ENCODE measurements at places on chromosomes 7 and 10.

GRCh38 chr10:121709675-121710073 lies 111.4 kb upstream of the FGFR2 start:
- no peak for DNase-seq

GRCh38 chr10:44991571-44991970 lies 9.2 kb upstream of the ZNF22 start:
- DNase-seq, result no peak

DNA sequence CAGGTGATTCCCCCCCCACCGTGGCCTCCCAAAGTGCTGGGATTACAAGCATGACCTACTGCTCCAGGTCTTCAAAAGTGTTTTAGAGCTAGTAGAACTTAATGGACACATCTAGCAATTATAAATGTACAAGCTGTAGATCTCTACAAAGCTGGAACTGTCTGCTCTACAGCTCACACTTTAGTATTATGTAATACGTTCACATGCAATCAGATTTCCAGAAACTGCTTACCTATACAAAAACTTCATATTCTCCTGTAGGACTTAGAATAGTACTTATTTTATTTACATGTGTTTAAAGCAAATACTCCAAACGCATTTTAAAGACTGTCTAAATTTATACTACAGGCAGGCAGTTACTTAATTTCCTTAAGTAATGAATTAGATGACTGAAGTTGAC lies 39.2 kb upstream of the ASL start:
- no peak for DNase-seq

DNA sequence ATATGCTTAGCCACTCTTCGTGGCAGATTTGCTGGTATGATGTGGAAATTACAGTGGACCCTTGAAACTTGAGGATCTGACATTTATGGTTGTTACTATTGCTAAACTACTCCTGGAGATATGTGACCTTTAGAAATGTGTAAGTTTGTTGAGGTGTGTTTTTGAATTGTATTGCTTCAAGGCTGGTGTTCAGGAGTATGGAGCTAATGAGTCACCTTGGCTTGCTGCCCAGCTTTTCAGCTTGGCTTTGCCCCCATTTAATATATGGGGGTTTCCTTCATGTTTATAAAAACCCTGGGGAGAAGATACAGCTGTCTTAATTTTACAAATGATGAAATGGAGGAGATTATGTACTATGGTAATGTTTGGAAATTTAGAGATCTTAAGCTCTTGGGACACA lies 11.6 kb downstream of the HBP1 start:
- no peak for DNase-seq

DNA sequence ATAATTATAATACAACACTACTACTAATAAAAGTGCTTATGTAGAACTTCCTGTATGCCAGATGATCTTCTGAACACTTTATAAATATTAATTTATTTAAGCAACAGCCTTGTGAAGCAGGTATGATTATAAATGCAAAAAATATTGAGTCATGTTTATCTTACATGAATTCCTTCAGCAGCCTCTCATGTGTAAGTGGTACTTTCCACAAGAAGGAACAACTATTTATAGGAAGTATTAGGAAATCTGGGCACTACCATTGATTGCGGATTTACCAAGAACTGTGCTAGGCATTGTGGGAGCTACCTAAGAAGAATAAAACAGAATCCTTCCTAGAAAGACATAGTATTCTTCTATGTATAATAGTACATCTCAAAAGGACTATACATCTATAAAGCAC lies 10.7 kb upstream of the STEAP4 start:
- no peak for DNase-seq

DNA sequence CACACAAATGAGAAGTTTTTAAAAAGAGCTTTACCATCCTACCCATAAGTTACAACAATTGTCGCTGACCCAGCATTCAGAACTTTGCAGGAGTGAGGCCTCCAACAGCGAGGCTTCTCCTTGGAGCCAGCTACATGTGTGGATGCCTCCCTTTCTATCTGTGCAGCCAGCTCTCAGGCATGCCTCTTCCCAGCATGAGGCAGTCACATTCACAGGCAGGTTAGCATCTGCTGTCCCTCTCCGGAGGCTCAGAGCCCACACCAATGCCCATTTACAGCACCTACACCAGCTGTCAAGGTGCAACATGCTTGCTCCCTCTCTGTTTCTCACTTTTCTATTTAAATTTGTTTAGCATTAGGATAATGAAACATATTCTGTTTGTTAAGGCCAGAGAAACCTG lies 278.7 kb upstream of the PODXL start:
- no peak for DNase-seq

DNA sequence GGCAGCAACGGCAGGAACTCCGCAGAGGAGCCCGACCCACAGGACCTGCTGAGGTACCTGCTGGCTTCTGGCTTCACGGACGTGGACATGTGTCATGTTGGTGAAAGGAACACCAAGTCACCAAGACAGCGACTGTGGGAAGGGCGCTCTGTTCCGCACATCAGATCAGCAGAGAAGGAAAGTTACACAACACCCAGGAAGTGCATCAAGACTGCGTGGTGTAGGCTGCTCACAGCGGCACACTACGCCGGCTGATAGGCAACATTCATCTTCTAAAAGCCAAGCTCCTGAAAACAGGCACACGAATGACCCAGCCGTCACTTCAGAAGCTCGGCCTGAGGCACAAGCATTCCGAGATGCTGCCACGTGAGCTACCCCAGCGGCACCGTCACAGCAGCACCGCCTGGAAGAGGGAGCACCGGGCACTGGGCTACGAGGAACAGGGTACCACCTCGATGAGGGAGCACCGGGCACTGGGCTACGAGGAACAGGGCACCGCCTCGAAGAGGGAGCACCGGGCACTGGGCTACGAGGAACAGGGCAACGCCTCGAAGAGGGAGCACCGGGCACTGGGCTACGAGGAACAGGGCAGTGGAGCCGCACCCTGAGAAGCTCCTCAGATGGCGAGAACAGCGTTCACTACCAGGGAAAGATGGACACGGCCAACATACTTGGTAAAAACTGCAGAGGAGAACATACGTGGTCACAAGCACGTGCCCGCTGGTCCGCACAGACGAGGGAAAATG lies 86.7 kb downstream of the MAD1L1 start:
- DNase-seq, result no peak

DNA sequence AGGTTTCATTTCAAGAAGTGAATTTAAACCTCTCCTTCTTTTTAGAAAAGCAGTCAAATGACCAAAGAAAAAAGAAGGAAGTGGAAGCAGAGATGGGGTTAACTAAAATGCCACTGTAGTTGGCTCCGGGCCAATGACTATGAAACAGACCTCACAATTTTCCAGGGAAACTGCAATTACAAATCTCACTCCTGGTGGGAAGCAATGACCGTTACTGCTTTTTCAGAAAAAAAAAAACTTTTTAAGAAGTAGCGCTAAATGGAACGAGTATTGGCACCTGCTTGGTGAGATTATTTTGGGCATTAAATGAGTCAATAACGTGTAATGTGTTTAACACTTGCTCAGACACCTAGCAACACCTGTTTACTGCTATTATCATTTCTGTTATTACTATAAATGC lies 1.2 kb downstream of the SFRP4 start:
- no peak for DNase-seq
